GM20000 (cell line): ENCODE measurements at places on chromosomes 16 and 17.
A peak's percentile ranks its signal among the peaks of the same experiment; 100 is the strongest.

DNA sequence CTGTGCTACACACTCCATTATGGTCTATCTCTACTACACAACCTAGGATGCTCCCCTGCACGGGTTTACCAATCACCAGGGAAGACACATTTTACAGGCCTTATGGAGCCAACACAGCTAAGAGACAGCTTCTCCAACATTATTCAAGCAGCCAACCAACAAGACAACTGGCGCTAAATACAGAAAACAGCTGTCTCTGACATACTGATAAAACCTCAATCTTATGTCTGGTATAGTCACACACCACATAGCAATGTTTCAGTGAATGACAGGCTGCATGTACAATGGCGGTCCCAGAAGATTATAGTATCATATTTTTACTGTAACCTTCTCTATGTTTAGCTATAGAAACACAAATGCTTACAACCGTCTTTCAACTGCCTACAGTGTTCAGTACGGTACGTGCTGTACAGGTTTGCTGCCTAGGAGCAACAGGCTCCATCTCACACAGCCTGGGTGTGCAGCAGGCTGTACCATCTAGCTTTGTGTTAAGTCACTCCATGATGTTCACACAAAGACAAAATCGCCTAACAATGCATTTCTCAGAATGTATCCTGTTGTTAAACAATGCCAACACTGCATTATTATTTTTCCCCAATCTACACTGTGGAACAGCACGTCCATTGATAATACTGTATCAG, 10.9 kb downstream of the USP22 start:
- DNase-seq: no peak

GRCh38 chr17:36665417-36665816, 64.0 kb downstream of the MRM1 start:
- DNase-seq: no peak

DNA sequence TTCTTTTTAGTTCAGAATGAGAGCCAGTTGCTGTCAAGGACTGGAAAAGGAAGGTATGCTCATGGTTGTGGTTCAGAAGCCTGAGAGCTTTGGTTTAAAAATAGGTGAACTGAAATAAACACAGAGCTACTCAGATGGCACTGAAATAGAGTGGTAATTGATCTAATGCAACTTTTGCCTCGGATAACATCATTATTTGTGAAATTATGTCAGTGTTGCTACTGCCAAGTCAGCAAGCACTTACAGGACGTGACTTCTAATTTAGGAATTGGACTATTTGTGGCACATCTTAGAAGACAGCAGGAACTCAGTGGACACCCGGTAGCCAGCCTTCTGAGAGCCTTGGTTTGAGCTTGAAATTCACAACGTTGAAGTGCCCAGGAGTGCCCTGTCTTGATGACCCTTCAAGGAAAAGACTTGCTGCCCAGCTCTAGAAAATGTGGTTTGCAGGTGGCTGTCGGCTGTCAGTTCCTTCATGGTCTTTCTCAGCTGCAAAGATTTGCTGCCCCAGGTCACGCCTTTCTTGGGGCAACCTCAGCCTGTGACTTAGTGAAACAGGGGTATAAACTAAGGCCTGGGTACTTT, 42.0 kb upstream of the XYLT1 start:
- DNase-seq: no peak

DNA sequence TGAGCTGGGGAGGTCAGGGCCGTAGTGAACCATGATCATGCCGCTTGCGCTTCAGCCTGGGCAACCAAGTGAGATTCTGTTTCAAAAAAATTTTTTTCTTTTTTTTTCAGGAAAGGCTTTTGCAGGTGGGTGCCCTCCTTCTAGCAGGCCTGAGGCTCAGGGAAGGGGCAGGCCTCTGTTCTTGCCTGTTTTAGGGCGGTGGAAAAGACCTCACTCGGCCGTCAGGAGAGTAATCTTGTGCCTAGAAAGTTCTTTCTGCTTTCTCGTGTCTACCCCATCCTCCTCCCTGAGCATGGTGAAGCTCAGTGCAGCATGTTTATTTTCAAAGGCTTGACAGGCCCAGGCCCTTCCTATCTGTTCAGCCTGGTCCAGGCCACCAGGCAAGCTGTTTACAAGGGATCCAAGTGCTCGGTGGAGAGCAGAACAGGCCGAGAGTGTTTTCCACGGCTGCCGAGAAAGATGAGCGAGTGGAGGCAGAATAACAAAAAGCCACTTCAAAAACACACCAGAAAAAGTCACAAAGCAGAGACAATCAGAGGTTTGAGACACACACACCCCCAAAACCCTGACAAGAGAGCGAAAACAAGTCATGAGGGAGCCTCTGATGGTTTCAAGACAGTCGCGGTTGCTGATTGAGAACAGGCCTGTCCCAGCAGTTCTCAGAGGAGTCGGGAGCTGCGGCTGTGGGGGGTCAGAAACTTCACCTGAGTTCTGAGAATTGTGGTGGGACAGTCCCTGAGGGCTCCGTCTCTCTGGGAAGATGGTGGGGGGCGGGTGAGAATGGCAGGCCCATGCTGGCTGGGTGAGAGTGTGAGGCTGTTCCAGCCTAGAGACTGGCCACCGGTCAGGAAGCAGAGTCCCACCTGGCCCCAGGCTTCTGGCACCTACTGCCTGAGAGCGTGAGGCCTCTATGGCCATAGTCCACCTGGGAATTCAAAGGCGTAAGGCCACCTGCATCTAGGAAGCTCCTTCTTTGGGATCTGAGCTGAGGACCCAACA, 37.5 kb upstream of the CCR7 start:
- peak; percentile 55 for DNase-seq

- DNase-seq: no peak
Measured at GRCh38 chr17:83109386-83109785, 30.0 kb downstream of the METRNL start.
